Breast epithelium (tissue), 4 donors: ENCODE measurements at places on chromosomes 7 and 10. TPM values are rescaled to one million over a fixed set of nuclear protein-coding genes. Genes with fewer than 3 reads are reported as not detected.

DNA sequence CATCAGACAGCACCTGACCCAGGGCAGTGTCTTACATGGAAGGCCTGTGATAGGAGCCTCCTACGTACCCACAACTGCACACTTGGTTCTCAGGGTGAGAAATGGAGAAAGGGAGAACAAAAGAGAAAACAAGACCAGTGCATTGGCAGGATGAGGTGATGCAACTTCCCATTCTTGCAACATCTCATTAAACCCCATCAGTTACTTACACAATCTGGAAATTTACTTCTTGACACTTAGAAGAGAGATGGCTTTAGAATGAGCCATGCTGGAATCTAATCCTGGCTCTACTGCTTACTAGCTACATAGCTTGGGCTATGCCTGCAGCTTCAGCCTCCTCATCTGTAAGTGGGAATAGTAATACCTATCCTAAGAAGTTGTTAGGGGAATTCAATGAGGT, 391.7 kb downstream of the KCNMA1 start:
- DNase-seq, result no peak

The ZNF273 gene
- 6.9 TPM for total RNA-seq

The TFEC gene
- 5.6 TPM for total RNA-seq

DNA sequence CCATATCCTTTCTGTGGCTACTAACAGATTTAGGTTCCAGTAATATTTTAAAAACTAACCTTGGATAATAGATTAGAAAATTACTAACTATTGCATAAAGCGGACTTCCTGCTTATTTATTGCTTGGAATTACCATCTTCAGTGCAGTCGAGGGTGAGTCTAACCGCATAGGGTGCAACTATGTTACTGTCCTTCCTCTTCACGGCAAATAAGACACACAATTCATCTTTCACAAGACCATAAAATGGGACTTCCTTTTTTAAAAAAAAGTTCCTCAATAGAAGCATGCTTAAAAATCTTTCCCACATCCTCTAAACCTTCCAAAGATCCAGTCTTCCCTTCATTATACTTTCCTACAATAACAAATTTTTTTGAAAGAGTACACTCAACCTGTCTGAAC, 2.1 kb downstream of the SLC25A40 start:
- no peak for DNase-seq

The ASB10 gene
- total RNA-seq, result not detected

GRCh38 chr10:16867990-16868389, 50.8 kb upstream of the RSU1 start:
- no peak for DNase-seq

DNA sequence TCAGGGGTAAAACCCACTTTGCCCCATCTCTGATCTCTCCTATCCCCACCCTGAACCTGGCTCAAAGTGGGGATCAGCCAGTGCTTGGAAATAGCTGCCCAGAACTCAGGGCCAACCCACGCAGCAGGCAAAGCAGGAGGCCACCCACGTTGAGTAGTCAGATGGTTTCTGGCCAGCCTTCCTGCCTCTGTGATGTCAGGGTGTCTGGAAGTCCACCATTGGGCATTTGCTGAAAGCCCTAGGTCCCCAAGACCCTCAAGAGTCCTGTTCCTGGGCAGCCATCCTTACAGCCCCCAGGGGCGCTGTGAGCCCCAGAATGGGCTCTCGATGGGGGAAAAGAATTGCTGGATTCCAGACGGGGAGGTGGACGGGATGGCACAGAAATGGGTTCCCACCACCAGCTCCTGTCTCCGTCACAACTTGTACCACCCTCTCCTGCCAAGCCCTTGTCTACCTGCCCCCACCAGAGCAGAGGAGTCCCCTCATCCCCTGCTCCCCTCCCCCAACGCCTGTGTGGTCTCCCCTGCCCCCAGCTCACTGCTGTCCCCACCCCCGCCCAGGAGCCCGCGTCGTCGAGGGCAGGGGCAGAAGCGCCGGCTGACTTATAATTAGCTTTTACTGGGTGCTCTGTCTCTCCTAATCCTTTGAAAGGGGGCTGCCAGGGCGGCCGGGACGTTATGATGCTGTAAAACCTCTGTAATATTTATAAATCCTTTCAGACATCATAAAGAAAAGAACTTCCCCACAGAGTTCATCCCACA, 3.9 kb downstream of the MYL10 start:
- no peak for DNase-seq

DNA sequence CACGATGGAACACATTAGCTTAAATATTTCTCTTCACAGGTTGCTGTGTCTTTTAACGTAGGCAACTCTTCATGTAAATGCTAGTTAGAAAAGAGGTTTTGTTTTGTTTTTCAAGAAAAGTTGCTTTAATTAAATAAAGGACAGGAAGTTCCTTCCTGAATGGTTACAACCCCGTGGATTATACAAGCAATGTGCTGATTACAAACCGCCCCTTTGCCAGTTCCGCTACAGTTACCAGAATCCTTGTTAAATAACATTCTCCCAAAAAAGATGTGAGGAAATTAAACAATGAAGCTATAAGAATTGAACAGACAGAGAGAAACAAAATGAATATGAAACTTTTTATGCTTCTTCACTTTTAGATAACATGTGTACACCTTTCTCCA, 75.1 kb downstream of the LYZL2 start:
- DNase-seq, result no peak

- DNase-seq, result peak; percentile 87
These were observed 1.2 kb upstream of the LZTS2 start for GRCh38 chr10:100998183-100998990.

The C1GALT1 gene
- 30.8 TPM for total RNA-seq

The TAC1 gene
- 2.8 TPM for total RNA-seq

DNA sequence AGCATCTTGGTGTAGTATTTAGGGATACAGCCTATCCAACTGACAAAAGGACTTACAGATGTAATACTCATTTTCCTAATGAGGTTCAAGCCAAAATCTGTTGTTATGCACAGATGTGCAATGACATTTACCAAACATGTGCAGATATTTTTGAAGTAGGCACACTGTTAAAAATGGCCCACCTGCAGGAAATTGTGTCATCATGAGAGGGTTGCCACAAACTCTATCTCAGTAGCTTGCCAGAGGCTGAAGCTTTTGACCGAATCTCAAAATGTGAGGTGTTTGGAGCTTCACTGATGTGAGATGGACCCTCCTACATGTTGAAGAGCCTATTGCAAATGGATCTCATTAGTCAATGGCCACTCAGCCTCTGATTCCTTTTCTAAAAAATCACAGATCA, 89.7 kb upstream of the CSTF2T start:
- DNase-seq, result no peak

GRCh38 chr10:126369125-126369710, 19.1 kb downstream of the ADAM12 start:
- no peak for DNase-seq

- peak; percentile 22 for DNase-seq
These were observed 75.5 kb downstream of the CARD11 start for GRCh38 chr7:2968176-2968575.

GRCh38 chr7:70346844-70347462, 748.7 kb downstream of the AUTS2 start:
- no peak for DNase-seq

The TRIL gene
- 8.2 TPM for total RNA-seq

GRCh38 chr10:9577746-9578145, 1439.9 kb upstream of the CELF2 start:
- no peak for DNase-seq

The HHEX gene
- 4.4 TPM for total RNA-seq

- DNase-seq, result no peak
These were observed 25.1 kb upstream of the GHITM start for GRCh38 chr10:84114088-84114667.

The BAG3 gene
- 23.9 TPM for total RNA-seq

GRCh38 chr10:79308969-79309665, 38.2 kb upstream of the PPIF start:
- DNase-seq, result no peak

The CDK6 gene
- 23.6 TPM for total RNA-seq

- no peak for DNase-seq
These were observed 166.7 kb downstream of the NRF1 start for GRCh38 chr7:129777993-129778769.

The ADCY1 gene
- 2.5 TPM for total RNA-seq

The KNDC1 gene
- total RNA-seq, result 2.3 TPM

- DNase-seq, result no peak
These were observed 188.2 kb downstream of the SEMA3D start for GRCh38 chr7:84998665-84999064.

The HTR5A gene
- total RNA-seq, result not detected

- DNase-seq, result no peak
These were observed 180.3 kb downstream of the NPSR1 start for GRCh38 chr7:34838329-34838728.

The ADRB1 gene
- total RNA-seq, result 1.3 TPM

The DENND2A gene
- 6.9 TPM for total RNA-seq

The ETV1 gene
- total RNA-seq, result 10.1 TPM

The ELMO1 gene
- 49.5 TPM for total RNA-seq

The FAM221A gene
- 18.1 TPM for total RNA-seq

DNA sequence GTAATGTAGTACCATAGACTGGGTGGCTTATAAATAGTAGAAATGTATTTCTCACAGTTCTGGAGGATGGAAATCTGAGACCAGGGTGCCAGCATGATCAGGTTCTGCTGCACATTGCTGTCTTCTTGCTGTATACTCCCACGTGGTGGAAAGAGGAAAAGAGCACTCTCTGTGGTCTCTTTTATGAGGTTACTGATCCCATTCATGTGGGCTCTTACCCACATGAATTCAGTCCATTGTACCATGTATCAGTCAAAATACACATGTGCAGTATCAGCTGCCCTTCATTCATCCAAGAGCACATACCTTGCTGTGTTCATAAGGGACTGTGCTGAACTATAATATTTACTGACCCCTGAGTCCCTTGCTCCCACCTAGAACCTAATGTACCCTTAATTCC, 17.1 kb downstream of the PNLIPRP2 start:
- DNase-seq, result no peak

- no peak for DNase-seq
These were observed at the start of gene SYNPO2L for GRCh38 chr10:73655990-73656298. TSS of gene SYNPO2L (minus strand) at chr10:73656029. CDS start at chr10:73655922, 107 bp downstream.

The OLAH gene
- 1.1 TPM for total RNA-seq

GRCh38 chr10:122264931-122265330, 6.2 kb upstream of the BTBD16 start:
- no peak for DNase-seq

GRCh38 chr7:47332681-47333553, 249.0 kb downstream of the TNS3 start:
- no peak for DNase-seq

The VAX1 gene
- not detected for total RNA-seq

The IFIT5 gene
- 13.8 TPM for total RNA-seq
